Stimulated activated CD8-positive, alpha-beta memory T cell treated with anti-CD3 and anti-CD28 coated beads, Interleukin-4, amount 100 ng/mL, for 24 hours (primary cell): ENCODE measurements at places on chromosomes 13 and 19.

- no peak for DNase-seq
These were observed 39.2 kb downstream of the TNFRSF19 start for GRCh38 chr13:23609414-23609760.

DNA sequence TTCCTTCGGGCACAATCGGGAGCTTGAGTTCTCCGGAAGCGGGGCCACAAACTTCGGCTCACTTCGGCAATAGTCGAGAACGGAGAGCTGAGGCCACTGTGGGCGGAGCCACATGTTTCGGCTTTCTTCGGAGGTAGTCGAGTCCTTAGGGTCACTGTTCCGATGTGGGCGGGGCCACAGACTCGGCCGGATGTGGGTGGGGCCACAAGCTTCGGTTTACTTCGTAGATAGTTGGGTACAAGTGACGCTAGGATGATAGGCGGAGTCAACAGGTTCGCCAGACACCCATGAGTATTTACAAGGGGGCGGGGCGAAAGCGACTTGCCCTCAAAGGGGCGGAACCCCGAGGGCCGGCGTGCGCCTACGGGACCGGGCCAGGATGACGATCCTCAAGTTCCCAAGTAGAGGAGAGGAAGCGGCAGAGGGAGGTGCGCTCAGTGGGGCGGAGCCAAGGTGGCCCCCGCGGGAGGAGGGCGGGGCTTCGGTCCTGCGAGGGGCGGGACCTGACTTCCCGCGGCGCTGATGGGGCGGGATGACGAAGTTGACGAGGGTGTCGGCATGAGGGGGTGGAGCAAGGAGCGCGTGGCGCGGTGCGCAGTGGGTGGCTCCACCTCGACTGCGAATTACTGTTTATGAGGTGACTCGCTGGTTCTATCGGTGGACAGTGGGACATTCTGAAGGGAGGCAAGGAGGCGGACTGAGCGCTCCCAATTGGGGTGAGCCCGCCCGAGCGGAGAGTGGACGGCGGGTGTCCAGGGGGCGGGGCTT is 539 bp upstream of the MBOAT7 start:
- peak; percentile 100 for DNase-seq

- no peak for DNase-seq
These were observed 75.6 kb upstream of the TM9SF2 start for GRCh38 chr13:99425485-99426341.

DNA sequence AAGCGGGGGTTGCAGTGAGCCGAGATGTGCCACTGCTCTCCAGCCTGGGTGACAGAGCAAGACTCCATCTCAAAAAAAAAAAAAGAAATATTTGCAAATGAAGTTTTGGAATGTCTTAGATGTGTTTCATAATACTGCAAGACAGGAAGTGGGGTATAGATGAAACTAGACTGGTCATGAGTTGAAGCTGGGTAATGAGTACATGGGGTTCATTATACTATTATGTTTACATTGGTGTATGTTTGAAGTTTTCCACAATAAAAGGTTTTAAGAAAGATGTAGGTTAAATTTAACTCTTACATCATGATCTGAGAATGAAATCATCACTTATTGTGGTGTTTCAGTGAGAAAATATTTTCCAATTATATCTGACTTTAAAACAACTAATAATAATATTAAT is 19.0 kb downstream of the FNDC3A start:
- no peak for DNase-seq

DNA sequence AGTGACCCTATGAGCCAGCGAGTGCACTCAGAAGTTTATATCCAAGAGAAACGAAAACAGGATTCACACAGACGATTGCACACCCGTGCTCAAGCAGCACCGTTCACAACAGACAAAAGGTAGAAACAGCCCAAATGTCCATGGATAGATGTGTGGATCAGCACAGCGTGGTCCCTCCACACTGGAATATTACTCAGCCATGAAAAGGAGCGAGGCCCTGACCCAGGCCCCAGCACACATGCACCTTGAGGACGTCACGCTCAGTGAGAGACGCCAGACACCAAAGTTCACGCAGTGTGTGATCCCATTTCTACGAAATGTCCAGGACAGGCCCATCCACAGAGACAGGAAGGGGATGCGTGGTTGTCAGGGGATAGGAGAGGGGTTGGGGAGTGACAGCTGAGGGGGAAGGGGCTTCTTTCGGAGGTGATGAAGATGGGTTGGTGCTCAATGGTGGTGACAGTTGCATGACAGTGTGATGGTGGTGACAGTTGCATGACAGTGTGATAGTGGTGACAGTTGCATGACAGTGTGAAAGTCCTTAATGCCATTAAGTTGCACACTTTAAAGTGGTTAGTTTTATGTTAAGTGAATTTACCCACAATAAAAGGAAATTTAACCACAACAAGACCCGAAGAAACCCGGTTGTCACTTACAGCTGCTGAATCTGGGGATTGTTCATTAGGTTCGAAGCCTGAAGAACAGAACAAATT is 18.9 kb upstream of the SLC39A3 start:
- DNase-seq = no peak

DNA sequence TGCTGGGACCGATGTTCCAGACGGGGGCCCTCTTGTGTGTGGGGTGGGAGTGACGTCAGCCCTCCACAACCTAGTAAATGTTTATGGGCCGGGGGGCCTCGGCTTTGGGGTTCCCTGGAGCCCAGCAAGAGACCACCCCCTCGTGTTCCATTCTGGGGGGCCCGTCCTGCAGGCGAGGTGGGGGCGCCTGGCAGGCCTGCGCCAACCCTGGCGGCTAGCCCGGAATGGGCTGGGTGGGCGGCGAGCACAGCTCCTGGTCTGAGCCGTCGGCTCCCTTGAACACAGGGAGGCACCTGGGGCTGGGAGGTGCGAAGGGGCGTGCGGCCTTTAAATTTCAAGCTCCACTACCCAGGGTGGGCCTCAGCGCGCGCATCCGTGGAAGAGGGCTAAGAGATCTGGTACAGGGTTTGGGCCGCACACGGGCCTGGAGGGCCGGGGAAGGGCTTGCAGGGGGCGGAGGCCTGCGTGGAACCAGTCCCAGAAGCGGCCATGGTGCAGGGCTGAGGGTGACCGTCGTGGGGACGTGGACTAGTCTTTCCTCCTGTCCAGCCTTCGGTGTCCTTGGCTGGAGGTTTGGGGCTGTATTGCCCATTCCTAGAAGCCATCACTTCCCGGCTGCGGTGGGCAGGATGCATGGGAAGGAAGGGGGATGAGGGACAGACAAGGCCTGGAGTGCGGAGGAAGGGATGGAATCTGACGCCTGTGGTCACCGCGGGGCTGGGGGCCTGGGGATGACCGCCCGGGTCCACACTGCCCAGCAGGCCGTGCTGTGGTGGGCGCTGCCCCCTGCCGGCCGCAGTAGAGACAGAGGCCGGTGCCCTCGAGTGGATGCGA is 11.4 kb downstream of the NDUFA11 start:
- no peak for DNase-seq

DNA sequence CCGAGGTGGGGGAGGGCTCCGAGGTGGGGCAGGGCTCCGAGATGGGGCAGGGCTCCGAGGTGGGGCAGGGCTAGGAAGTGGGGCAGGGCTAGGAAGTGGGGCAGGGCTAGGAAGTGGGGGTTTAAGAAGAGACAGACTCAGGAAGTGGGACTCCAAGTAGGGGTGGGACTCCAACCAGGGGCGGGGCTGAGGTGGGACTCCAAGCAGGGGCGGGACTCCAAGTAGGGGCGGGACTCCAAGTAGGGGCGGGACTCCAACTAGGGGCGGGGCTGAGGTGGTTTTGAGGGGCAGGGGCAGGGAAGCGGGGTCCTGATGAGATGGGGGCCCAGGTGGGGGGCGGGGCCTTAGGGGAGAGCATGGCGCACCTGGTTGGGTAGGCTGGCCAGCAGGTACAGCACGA is 13.6 kb downstream of the CFD start:
- DNase-seq = peak; percentile 54

DNA sequence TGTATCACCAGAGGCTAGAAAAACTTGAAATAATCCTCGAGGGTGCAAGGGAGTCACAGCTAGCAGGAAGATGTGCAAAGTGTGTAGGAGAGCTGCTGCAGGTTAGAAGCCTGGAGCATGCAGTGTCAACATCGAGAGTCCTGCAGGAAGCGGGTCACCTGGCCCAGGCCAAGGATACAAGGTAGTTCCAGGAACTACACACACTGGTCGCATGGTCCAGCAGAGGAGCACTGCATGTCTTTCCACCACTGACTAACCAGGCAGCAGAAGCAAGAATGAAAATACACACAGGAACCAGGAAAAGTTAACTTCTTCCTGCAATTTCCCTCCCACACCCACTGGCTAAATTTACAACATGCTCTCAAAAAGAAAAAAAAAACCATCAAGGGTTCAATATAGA is 36.0 kb upstream of the MIR17HG start:
- no peak for DNase-seq

DNA sequence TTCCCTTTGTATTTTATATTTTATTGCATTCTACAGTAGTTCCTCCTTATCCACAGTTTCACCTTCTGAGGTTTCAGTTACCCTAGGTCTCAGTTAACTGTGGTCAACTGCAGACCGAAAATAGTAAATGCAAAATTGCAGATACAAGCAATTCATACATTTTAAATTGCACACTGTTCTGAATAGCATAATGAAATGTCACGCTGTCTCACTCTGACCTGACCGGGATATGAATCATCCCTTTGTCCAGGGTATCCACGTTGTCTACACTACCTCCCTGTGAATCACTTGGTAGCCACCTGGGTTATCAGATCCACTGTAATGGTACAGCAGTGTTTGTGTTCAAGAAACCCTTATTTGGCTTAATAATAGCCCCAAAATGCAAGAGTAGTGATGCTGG is 325.0 kb downstream of the DNAJC15 start:
- DNase-seq = no peak

DNA sequence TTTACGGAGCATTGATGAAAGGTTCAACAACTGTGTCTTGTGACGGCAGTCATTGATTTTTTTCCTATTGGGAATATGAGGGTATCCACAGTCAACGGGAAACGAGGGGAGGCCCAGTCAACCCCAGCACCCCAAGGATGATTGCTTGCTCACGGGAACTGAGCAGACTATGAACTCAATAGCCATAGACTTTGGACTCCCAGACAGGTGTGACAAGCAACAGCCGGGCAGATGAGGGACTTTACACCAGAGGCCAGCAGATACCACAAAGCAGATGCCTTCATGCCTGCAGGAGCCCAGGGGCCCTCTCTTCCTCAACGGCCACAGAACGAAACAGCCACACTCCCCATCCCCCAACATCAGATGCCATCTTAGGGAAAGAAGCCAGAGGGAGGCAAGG is 80.3 kb upstream of the FLT1 start:
- DNase-seq = no peak

DNA sequence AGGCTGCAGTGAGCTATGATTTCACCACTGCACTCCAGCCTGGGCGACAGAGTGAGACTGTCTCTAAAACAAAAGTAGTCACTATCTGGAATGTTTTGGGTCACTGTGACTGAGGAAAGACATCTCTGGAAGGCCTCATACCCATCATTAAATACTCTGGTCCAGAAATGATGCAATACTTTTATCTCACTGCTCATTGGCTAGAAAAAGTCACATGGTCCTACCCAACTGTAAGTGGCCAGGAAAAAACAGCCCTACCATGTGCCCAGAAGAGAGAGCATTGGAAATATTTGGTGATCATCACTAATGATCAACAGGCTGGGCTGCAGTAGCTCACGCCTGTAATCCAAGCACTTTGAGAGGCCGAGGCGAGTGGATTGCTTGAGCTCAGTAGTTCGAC is 29.8 kb downstream of the PNPLA6 start:
- DNase-seq = no peak

DNA sequence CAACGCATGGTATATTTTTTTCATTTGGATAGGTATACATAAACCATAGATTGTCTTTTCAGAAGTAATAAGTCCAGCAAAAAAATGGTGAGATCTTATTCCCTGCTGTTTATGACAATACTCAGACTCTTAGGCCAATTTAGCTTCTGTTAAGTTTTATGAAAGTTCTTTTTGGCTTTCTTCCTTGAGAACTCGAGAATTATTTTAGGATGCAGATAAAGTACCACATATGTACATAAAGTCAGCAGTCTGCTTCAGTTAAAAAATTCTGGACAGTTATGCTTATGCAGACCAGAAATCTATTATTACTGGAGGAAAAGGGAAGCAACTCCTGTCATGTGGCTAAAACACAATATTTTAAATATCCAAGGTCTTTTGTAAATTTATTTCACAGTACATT is 422.9 kb downstream of the GPC6 start:
- DNase-seq = no peak

GRCh38 chr13:34608331-34608730 is 333.7 kb upstream of the NBEA start:
- no peak for DNase-seq

GRCh38 chr19:55041627-55042343 is 3.7 kb upstream of the GP6 start:
- no peak for DNase-seq

DNA sequence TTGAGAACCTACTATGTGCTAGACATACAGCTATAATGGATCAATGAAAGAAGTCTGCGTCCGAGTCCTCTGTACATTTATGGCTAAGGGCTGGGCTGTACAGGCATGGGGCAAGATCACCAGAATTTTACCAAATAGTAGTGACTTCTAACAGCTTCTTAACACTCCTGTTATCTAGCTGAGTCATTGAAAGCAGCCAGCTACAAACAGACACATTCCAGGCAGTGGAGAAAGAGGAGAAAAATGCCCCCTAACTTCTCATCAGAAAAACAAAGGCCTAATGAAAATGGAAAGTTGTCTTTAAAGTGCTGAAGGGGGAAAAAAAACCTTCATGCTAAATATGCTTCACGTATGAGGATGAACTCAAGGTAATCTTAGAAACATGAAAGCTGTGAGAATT is 14.3 kb upstream of the ZNF667 start:
- no peak for DNase-seq

DNA sequence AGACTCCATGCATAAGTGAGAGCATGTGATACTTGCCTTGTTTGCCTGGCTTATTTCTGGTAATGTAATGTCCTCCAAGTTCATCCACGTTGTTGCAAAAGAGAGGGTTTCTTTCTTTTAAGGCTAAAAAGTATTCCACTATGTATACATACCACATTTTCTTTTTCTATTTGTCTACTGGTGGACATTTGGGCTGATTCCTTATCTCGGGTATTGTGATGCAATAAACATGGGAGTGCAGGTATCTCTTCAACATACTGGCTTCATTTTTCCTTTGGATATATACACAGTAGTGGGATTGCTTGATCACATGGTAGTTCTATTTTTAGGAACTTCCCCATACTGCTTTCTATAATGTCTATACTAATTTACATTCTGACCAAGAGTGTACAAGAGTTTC is 49.6 kb upstream of the EBPL start:
- no peak for DNase-seq

DNA sequence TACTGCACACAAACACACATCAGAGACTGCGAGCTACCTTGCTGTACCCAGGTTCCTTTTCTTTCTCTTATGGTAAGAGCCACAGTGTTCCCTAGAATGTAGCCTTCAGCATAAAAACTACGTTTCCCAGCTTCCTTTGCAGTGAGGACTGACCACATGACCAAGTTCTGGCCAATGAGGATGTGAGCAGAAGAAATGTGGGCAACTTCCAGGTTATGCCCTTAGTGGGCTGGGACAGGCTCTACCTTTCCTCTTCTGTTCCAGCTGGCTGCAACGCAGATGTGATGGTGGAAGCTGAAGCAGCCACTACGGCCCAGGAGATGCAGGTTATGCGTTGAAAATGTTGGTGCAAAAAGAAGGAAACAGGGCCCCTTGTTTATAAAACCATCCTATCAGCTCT is 27.5 kb downstream of the VRK3 start:
- DNase-seq = no peak

- no peak for DNase-seq
These were observed 24.4 kb upstream of the DOCK9 start for GRCh38 chr13:99002172-99002710.
